Gastrocnemius medialis (tissue), 4 donors: ENCODE measurements at places on chromosomes 2 and 18. TPM values are rescaled to one million over a fixed set of nuclear protein-coding genes. Genes with fewer than 3 reads are reported as not detected.

Gene CMPK2
- 12.2 TPM for total RNA-seq

DNA sequence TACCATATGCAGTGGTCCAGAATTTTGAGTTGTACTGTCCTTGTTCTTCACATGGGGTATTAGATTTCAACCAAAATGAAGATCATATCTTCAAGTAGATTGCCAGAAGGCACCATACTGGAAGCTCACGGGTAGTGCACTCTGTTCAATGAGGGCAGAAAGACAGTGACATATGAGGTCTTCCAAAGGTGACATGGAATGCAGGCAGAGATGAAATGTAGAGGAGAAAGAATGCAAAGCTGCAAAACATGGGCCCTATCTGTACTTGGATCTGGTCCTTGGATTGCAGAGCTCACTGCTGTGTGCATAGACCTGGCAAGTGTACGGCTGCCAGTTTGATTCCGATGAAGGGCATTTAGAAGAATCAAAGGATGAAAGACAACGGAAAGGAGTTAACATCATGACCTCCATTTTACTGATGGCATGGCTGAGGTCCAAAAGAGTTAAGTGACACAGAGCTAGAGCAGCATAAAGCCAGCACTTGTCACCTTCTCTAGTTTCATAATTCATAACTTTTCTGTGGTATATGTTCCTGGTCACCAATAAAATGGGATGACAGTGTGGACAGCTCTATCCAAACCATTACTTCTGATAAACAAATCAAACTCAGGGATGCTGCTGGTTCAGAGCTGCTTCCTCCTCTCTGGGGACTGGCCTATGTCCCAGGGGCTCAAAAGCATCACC lies 64.7 kb downstream of the BCL2 start:
- no peaks in the 10 kb centered on the region for H3K36me3 ChIP-seq
- H3K27ac ChIP-seq = no peak overlapping the region
- H3K4me1 ChIP-seq = peaks cover 37% of the 10 kb centered on the region
- no peak overlapping the region for H3K4me3 ChIP-seq

DNA sequence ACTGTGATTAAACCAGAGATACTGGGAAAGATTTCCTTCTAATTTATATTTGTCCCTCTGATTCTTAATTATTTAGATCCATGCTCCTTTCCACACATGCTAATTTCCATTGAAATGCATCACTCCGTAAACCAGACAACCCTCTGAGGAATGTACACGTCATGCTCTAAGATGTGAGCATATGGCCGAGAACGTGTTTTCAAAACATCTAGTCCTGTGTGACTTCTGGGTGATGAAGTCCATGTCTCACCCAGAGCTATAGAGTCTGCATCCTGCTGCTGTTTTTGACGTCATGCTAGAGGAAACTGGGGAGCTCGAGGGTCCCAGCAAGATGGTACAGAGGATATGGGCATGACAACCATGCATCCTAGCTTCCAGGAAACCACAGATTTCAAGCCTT lies 53.6 kb downstream of the CAPN13 start:
- DNase-seq = no peak
- no peaks in the 10 kb centered on the region for H3K4me1 ChIP-seq
- peaks cover 7% of the 10 kb centered on the region for H3K27me3 ChIP-seq
- no peak overlapping the region for H3K27ac ChIP-seq
- no peak overlapping the region for H3K4me3 ChIP-seq
- no peaks in the 10 kb centered on the region for H3K36me3 ChIP-seq

DNA sequence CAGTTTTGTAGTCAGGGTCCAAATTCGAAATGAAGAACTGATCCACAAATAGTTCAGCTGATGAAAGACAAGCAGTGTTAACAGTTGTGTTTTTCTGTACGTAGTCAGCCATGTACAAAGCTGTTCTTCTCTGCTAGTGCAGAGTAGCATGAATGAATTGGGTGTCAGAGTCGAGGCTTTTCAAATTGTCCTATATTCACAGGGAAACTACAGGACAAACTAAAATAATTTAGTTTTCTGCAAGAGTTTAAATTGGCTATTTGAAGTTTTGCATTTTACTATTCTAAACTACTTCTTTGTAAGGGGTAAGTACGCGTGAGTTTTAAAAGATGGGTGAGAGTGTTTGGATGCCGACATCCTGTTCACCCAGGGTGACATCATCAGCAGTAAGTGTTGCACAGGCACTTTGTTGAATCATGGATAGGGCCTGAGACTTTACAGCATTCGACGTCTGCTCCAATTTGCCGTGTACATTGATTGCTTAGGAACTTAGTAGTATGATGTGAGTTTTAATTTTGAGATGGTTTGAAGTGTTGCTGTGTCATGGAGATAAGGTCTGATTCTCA lies 147.2 kb upstream of the NFATC1 start:
- H3K4me3 ChIP-seq = no peak overlapping the region
- no peak for DNase-seq
- H3K27ac ChIP-seq = no peak overlapping the region
- H3K27me3 ChIP-seq = no peaks in the 10 kb centered on the region

DNA sequence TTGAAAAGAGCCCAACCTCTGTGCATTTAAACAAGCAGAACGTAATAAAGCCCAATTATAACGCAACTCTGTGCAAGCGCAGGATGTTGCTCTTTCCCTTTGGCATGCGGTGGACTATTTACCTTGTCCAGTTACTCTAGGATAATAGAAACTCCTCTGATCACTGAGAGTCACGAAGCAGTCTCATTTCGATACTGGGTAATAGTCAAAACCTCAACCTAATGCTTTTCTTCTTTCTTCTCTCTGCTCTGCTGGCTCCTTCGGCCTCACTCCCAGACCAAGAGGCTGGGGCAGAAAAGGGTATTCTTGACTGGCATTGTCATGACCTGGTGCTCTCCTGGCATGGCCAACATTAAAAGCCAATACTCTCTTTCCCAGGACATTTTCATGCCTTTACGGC lies 89.7 kb upstream of the GCFC2 start:
- H3K4me3 ChIP-seq = no peak overlapping the region
- no peaks in the 10 kb centered on the region for H3K36me3 ChIP-seq
- no peaks in the 10 kb centered on the region for H3K27me3 ChIP-seq
- DNase-seq = no peak

GRCh38 chr2:172624996-172625395 lies 69.1 kb downstream of the PDK1 start:
- no peaks in the 10 kb centered on the region for H3K36me3 ChIP-seq
- H3K27me3 ChIP-seq = no peaks in the 10 kb centered on the region
- H3K4me3 ChIP-seq = no peak overlapping the region
- H3K4me1 ChIP-seq = peaks cover 9% of the 10 kb centered on the region

- peaks cover 18% of the 10 kb centered on the region for H3K4me1 ChIP-seq
- H3K4me3 ChIP-seq = no peak overlapping the region
- no peaks in the 10 kb centered on the region for H3K27me3 ChIP-seq
- DNase-seq = no peak
- H3K36me3 ChIP-seq = no peaks in the 10 kb centered on the region
Measured at GRCh38 chr2:160415991-160416390, 77.6 kb downstream of the RBMS1 start.
